ENCODE measurements at places on chromosomes 6 and 20.

- DNase-seq, result no peak
These were observed 31.1 kb upstream of the SLC35A1 start for GRCh38 chr6:87441711-87442110.

- no peak for DNase-seq
These were observed 23.6 kb downstream of the RREB1 start for GRCh38 chr6:7131390-7131789.

DNA sequence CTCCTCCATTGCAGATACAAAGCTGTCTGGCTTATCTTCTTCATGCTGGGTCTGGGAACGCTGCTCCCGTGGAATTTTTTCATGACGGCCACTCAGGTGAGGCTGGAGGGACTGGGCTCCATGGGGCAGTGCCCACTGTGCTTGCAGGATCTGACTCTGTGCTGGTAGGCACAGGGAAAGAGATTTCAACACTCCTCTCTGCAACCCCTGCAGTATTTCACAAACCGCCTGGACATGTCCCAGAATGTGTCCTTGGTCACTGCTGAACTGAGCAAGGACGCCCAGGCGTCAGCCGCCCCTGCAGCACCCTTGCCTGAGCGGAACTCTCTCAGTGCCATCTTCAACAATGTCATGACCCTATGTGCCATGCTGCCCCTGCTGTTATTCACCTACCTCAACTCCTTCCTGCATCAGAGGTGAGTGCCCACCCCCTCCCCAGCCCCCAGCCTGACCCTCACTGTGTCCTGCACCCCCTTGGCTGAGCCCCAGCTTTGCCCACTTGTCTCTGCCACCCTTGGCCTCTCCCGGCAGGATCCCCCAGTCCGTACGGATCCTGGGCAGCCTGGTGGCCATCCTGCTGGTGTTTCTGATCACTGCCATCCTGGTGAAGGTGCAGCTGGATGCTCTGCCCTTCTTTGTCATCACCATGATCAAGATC, 6.1 kb downstream of the SLC29A1 start:
- no peak for DNase-seq

GRCh38 chr20:47805951-47806350, 20.7 kb upstream of the SULF2 start:
- no peak for DNase-seq

DNA sequence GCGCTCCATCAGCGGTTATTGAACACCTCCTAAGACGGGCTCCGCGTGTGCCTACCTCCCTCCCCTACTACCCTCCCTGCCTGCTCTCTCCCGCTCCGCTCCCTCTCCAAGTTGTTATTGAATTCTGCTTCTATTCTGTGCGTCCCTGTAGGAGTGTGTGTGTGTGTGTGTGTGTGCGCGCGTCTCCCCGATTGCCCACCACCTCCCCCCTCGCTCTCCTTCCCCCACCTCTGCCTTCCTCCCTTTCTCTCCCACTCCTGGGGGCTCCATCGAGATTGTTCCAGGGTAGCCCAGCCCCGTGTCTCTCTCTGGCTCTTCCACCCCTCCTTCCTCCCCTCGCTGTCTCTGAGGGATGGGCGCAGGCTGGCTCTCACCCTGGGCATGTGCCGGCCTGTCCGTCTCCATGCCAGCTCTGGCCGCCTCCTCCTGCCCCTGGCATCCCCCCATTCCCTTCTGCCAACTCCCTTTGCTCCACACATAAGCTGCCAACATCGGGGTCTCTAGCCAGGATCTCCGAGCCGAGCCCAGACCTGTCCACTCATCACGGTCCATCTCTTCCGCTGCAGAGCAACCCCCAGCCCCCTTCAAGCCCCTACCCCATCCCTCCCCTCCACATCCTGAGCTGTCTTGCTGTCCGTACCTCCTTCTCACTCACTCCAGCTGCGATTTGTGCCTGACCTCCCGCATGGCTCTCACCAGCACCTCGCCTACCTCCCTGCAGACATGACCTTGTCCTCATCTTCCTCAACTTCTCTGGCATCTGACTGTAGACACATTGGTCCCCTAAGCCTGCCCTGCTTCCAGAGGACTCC, 68.5 kb downstream of the SRC start:
- DNase-seq, result peak; percentile 81

- no peak for DNase-seq
These were observed 85.7 kb downstream of the RFPL4B start for GRCh38 chr6:112432853-112433252.

GRCh38 chr20:24507182-24507853, 37.9 kb downstream of the SYNDIG1 start:
- DNase-seq, result no peak

- DNase-seq, result no peak
These were observed 54.5 kb upstream of the DSP start for GRCh38 chr6:7486951-7487350.

- peak; percentile 45 for DNase-seq
These were observed 12.8 kb downstream of the ME1 start for GRCh38 chr6:83417880-83418663.

DNA sequence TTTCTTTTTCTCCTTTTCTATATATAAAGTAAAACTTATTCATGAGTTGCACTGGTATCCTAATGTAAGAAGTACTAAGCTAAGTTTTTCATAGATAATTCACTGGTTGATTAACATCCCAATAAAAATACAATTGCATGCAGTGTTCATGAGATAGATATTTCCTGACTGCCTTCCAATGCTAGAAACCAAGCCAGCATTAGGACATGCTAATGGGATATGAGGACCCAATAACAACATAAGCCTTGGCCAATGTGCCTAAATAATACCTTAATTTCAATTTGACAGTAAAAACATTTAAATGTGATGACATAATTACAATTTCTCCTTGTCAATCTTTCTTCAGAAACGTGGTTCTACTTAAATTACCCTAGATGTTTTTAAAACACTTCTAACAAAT, 152.7 kb downstream of the RNGTT start:
- no peak for DNase-seq

GRCh38 chr6:39343396-39343870, 20.9 kb upstream of the KCNK16 start:
- no peak for DNase-seq

DNA sequence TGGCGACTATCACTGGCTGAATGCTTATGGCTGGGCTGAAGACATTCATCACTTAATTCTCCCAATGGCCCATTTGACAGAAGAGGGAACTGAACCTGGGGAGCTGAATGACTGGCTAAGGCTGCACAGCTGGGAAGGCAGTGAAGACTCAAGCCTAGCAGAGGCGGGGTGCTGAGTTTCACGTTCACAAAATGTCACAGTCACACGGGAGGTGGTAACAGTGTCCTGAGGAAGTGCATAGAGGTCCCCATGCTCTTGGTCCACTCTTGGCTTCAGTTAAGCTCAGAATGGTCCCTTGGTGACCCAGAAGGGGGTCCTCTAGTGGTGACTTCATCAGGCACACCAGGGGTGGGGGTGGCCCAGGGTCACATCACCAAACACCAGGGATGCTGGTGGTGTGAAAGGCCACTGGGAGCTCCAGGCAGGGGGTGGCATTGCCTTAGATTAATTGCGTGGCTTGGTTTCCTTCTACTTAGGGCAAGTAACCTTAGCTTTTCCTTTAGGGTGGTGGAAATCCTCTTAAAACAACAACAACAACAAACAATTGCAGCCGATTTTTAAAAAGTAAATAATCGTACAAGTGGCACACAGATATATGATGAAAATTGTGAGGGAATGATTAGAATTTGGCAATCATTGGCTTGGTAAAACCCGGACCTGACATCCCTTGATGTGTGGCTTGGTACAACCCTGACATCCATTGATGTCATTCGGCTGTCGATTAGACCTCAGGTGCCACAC, 45.0 kb downstream of the SULF2 start:
- DNase-seq, result no peak

DNA sequence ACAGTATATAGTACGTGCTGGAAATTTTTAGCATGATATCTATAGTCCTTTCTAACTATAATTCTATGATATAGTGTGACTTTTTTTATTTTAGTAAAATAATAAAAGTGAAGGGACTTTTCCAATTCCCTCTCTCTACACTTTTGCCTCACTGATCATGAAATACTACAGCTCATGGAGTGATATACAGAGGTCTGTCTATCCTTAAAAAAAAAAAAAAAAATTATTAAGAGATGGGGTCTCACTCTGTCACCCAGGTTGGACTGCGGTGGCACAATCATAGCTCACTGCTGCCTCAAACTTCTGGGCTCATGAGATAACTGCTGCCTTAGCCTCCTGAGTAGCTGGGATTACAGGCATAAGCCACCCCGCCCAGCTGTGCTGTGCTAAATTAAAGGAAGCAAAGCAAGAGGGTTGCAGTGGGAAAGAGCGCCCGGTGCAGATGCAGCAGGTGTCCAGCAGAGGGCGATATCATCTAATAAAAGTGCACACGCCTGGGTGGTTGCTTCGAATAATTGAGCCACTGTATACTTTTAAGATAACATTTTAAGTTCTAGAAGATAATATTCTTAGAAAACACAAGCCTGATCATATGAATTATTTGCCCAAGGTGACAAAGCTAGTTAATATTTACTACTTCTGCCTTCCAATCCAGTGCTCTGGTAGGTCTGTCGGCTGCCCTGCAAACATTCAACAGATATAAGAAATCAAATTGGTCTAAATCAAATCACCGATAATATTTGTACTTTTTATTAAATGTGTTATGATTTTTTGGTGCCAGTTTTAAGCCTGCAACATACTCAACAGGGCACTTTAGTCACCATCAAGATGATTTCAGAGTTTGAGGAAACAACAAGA, 94.9 kb upstream of the NT5E start:
- DNase-seq, result peak; percentile 13
